ENCODE measurements at places on chromosomes 13 and 19.

DNA sequence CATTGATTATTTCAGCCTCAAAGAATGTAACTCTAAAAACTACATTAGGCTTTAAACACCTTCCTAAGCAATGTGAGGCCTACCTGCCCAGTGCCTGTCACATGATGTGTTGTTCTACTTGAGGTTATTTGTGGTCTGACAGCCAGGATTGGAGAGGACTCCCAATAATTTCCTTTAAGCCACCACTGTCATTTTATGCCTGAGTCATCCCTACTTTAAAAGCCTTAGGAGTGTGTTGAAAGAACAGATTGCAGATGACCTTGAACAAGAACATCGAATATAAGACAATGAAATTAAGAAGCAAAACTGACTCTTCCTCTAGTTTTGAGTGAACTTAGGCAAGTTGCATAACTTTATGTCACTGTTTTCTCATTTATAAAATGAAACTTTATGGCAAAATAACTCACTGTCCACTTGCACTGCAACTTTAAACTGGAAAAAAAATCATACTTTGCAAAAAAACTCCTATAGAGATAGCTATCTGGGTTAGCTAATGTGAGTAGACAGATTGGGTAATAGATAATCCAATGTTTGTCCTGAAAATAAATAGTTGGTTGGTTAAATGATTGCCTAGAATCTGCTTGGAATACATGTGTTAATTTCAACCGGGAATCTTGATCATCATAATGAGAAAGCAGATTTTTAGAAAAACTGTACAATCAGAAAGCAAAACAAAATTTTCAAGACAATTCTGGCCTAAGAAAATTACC lies 361.2 kb downstream of the SUCLA2 start:
- DNase-seq = no peak

- no peak for DNase-seq
These were observed 26.5 kb downstream of the ENOX1 start for GRCh38 chr13:43760257-43760656.

DNA sequence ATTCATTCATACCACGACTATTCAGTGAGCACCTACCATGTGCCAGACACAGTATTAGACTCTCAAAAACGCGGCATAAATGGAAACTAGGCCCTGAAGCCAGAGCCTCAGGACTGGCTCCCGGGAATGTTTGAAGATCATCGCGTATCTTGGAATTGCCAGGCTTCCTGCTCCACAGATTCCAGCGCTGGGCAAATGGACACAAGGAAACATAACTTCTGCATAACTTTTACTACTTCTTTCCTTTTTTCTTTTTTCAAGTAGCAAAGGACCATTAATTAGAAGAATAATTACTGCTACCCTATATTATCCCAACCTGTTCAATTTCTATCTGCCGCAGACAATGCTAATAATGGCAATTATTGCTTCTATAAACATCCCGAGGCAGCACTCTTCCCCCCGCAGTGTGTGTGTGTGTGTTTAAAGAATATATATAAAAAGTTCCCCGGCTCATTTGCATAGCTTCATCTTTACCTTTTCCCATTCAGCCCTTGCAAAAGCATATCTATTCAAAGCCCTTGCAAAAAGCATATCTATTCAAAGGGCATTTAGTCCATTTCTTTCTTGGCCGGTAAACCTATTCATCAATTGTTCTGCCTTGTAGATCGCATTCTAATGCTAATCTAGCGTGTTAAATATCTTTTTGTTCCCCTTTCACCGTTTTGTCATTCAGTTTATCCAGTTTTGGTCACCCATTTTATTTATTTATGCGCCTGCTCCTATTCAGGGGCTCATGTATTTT lies 6.1 kb downstream of the SOX21 start:
- DNase-seq = peak; percentile 50

DNA sequence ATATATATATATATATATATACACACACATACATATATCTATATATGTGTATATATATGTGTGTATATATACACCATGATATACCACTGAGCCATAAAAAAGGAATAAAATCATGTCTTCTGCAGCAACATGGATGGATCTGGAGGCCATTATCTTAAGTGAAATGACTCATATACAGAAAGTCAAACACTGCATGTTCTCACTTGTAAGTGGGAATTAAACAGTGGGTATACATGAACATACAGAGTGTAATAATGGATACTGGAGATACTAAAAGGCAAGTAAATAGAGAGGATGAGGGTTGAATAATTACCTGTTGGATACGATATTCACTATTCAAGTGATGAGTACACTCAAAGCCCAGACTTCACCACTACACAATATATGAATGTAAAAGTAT lies 332.6 kb downstream of the SLITRK1 start:
- DNase-seq = no peak

Data from astrocyte of the hippocampus (primary cell).